NCI-H2081 treated with DMSO at 0.1 percent for 48 hours (cell line): ENCODE measurements at places on chromosomes 5 and 9.

GRCh38 chr5:7754997-7755596 is 95.8 kb downstream of the CFAP90 start:
- no peak for DNase-seq

GRCh38 chr9:108056805-108057386 is 567.3 kb upstream of the KLF4 start:
- DNase-seq: no peak

DNA sequence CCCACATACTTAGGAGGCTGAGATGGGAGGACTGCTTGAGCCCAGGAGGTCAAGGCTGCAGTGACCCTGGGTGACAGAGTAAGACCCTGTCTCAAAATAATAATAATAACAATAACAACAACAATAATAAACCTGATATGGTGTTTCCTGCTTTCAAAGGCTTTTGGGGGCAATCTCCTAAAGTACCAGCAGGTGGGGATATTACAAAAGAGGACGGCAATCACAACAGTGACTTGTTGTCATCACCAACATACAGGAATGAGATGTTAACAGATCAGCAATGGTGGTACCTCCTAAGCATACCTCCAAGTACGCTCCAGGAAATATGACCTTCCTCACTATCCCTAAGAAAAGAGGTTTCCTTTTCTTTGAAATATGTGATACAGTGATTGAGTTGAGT is 91.1 kb upstream of the RNF180 start:
- no peak for DNase-seq

DNA sequence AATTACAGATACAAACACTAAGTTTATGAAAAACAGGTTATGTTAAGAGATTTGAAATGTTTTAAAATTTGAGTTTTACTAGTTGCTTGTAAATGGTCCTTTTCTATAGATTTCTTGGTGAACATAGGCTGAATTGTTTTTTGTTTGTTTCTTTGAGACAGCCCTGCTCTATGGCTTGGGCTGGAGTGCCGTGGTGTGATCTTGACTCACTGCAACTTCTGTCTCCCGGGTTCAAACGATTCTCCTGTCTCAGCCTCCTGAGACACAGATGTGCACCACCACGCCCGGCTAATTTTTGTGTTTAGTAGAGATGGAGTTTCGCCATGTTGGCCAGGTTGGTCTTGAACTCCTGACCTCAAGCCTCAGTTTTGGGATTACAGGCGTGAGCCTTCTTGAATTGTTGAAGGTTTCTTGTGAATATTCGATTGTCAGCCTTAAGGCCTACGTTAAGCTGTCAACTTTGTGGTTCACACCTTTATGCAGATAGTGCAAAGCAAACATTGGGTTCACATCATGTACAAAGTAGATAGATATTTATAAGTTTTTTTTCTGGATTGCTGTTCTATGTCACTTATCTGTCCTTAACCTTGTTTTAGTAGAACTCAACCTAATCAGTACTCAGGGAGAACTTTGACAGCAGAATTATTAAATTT is 26.2 kb downstream of the UHRF2 start:
- no peak for DNase-seq

GRCh38 chr5:128920345-128921215 is 44.7 kb upstream of the SLC27A6 start:
- no peak for DNase-seq

- no peak for DNase-seq
Observed at GRCh38 chr9:93930070-93930469, 25.1 kb downstream of the BARX1 start.
